ENCODE measurements at places on chromosomes 16 and 17.

DNA sequence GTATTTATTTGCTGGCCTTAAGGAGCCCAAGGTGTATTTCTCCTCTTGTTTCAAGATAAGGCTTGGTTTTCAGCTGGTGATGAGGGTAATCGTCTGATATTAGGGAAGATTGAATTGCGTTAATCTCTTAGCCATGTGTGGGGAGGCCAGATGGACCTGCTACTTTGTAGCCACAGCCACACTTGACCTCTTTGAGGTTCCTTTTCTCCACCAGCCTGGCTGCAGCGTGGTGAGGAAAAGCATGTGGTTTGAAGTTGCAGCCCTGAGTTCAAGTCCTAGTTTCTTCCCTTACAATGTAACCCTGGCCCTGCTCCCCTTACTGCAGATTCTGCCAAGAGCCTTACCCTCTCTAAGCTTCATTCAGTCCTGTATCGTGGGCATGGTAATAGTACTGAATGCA, 3.1 kb downstream of the MINK1 start:
- no peak for DNase-seq

DNA sequence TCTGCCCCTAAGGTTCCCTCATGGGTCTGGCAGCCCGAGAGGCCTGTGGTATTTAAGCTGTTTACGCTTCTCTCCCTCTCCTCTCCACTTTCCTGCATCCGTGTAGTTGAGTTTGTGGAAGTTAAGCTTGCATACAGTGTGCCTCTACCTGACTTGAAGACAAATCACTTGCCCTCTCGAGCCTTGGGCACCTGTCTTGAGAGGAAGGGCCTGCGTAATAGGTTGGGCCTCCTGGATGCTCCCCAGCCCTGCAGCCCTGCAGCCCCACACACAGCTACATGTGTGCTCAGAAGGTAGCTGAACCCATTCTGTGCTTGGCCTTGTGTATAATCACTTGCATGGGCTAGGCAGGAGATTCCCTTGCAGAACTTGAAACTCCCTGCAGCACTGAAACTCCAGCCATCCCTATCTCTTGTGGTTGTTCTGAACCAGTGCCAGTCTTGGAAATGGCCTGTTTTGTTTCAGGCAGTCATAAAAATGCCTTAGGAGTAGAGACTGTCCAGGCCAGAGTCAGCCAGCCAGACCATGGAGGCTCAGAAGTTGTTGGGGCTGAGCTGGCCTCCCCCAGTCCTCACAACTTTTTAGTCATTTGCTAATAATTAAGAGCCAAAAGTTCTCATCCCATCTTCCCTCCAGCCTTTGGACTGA, 134.6 kb downstream of the CLEC16A start:
- DNase-seq: no peak

DNA sequence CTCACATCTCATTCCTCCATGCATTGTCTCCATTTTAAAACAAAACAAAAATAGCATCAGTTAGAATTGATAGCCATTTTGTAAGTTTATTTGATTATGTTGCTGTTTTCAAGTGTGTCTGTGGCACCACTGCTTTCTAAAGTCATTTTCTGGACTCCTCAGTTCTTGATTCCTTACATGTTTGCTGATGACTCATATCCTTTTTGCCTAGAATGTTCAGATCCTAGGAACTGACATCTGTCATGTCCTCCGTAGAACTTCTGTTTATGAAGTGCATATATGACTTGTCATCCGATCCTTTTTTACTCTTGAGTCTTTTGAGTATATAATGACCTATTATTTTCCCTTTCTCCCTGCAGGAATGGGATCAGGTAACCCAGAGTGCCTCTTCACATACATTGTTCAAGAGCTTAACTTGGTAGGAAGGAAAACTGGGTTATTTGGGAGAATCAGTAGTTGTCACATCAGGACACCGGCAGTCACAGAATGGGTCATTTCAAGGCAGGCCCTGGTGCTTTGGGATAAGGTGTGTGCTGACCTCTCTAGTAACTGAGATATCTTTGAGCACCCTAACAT, 69.2 kb downstream of the MAP2K4 start:
- DNase-seq: no peak

- DNase-seq: peak; percentile 34
Observed at GRCh38 chr16:89561142-89561883, 831 bp downstream of the RPL13 start.

DNA sequence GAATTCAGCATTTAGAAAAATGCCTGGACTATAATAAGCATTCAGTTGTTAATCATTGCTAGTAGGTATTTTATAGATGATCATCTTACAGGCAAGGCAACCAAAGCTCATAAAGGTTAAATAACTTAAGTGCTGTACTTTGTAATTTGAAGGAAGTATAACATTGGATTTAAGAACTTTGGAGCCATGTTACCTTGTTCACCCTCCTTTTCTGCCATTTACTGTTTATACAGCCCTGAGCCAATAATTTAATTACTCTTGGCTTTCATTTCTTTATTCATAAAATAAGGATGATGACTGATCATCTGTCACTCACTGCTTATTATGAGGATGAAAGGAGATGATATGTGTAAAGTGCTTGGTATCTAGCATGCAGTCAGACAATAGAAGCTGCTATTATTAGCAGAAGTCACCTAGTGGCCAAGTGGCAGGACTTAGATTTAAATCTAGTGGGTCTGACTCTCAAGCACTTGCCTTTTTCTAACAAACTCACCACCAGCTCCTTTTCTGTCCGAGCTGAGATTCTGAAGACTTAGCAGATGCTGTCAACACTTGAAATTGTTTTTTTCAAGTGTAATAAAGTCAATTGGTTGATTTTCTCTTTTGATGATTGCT, 18.3 kb upstream of the DDX52 start:
- DNase-seq: no peak

DNA sequence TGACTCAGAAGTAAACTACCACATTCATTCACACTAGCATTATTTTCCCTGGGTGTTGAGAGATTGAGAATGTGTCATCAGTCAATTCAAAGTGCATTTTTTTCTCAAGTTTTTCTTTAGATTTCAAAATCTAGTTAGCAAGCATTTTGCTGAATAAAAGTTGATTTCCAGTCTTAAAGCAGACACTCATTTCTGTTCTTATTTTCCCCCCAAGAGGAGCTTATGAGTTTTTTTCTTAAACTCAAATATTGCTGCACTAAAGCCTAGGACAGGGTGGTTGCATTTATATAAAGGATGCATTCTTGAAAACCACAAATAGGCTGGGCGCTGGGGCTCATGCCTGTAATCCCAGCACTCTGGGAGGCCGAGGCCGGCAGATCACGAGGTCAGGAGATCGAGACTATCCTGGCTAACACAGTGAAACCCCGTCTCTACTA, 15.3 kb downstream of the CDH3 start:
- no peak for DNase-seq

- no peak for DNase-seq
Observed at GRCh38 chr17:951325-952132, 28.0 kb downstream of the NXN start.

DNA sequence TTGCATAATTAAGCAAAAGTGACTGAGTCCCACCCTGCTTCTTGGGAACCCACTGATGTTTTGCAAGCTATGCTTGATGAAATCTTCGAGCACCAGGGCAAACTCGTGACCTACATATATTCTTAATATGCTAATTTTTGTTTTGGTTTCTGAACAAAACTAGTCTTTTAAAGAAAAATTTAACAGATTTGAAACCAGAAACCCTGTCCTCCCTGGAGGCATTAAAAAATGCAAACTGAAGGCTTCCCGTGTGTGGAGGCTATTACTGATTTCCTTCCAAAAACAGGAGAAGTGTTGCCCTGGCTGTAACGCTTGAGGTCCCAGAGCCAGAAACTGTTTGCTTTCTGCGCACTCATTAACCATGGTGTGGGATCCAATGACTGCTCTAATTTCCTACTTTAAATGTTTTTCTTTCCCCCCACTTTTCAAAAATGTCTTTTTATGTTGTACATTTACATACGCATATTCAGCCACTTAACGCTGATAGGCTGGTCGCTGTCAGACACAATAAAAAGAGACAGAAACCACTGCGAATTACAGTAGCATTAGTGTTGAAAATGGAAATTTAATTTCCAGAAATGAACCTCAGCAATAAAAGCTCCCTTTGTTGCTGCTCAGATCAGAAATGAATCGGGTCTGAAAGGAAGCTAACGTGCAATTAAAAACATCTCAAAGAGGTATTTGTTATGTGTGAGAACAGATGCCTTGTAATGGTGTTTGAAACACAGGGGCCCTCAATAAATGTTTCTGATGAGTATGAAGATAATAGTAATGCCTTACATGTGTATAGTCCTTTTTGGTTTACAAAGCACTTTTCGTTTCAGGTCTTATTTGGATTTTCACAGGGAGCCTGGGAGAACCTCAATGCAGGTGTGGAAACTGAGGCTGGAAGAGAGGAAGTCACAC, 39.9 kb upstream of the IRX6 start:
- DNase-seq: no peak

- no peak for DNase-seq
Observed at GRCh38 chr16:47687694-47688093, 226.6 kb downstream of the PHKB start.

DNA sequence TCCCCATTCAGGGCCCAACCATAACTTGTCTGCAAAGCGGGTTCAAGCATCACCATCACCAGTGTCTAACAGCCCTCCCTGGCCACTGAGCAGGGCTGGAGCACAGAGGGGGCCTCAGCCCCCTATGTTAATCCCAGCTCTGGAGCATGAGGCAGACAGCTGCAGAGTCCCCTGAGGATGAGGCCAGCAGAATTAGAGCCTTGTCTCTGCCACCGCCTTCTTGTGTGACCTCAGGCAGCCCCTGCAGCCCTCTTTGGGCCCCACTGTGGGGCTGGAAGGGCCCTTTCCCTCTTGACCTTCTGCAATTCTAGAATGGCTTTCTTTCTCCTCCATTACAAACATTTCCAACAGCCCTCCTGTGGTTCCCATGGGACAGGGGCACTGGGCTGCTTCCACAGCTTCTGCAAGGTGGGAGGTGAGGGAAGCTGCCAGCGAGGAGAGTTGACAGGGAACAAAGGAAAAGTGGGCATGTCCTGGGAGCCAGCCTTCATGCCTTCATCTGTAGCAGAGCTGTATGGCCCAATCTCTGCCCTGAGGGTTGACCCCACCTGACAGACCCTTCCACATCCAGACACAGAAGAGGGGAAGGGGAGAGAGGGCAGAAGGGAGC, 65.7 kb downstream of the TMEM132E start:
- no peak for DNase-seq

DNA sequence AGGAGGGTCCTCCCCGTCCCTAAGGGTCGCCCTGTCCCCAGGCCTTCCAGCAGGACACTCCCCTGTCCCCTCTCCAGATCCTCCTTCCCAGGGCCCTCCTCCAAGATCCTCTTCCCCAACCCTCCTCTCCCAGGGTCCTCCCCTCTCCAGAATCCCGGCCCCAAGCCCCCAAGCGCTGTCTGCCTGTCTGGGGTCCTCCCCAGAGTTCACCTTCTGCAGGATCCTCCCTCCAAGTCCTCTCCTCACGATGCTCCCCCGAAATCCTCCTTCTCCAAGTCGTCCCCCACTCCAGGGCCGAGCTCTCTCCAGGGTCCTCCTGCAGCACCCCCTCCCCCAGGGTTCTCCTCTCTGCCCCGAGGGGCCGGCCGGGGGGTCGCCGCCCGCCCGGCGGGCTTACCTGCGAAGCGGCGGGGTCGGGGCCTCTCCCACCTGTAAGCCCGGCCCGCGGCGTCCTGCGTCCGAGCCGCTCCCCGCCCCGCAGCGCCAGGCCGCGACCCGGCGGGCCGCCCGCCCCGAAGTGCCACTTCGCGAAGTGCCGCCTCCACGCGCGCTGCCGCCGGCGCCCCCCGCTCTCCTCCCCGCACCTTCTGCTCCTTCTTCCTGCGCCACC, 678 bp upstream of the BAIAP2 start:
- DNase-seq: no peak

- DNase-seq: no peak
Observed at GRCh38 chr17:51032850-51033249, 87.8 kb downstream of the SPAG9 start.

GRCh38 chr16:11562411-11562810, 24.3 kb downstream of the LITAF start:
- no peak for DNase-seq

GRCh38 chr17:16529906-16530305, 37.9 kb upstream of the LRRC75A start:
- DNase-seq: no peak

- no peak for DNase-seq
Observed at GRCh38 chr16:22355487-22355908, 18.9 kb downstream of the CDR2 start.

- no peak for DNase-seq
Observed at GRCh38 chr17:48263731-48264035, 156.1 kb downstream of the SNX11 start.

Measured in activated T-cell treated with anti-CD3 and anti-CD28 coated beads, Interleukin-2, amount 50 U/mL, for 48 hours (primary cell).